Stimulated activated CD4-positive, alpha-beta T cell treated with anti-CD3 and anti-CD28 coated beads, Interleukin-1b, Interleukin-23, amount 100 ng/mL, for 48 hours (primary cell): ENCODE measurements at places on chromosomes 5 and 9.

DNA sequence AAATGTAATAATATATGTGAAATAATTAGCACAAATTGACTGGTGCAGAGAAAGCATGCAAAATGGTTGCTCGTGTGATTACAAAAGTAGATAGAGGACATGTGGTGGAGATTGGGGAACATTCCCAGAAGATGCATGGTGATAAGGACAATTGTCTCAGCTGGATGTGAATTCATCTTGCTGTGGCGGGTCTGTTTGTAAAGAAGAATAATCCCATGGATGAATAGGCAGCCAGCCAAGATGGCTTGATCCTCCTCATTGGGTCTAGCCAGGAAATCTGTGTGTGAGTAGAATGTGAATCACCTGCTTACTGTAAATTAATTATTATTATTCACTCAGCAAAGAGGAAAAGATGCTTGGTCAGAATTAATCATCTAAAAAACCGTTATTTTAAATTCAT is 12.6 kb upstream of the DPYSL3 start:
- no peak for DNase-seq

GRCh38 chr9:90799271-90799852 is 2.3 kb upstream of the SYK start:
- no peak for DNase-seq

DNA sequence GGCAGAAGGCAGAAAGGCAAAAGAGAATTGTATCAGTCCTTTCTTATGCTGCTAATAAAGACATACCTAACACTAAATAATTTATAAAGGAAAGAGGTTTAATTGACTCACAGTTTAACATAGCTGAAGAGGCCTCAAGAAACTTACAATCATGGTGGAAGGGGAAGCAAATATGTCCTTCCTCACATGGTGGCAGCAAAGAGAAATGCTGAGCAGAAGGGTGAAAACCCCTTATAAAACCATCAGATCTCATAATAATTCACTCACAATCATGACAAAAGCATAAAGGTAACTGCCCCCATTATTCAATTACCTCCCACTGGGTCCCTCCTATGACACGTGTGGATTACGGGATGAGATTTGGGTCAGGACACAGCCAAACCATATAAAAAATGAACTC is 312.5 kb upstream of the PTGER4 start:
- DNase-seq = no peak

- no peak for DNase-seq
These were observed 40.3 kb downstream of the CSF1R start for GRCh38 chr5:150046031-150046430.

- DNase-seq = no peak
These were observed 250.4 kb downstream of the LRRC70 start for GRCh38 chr5:62828742-62829603.

DNA sequence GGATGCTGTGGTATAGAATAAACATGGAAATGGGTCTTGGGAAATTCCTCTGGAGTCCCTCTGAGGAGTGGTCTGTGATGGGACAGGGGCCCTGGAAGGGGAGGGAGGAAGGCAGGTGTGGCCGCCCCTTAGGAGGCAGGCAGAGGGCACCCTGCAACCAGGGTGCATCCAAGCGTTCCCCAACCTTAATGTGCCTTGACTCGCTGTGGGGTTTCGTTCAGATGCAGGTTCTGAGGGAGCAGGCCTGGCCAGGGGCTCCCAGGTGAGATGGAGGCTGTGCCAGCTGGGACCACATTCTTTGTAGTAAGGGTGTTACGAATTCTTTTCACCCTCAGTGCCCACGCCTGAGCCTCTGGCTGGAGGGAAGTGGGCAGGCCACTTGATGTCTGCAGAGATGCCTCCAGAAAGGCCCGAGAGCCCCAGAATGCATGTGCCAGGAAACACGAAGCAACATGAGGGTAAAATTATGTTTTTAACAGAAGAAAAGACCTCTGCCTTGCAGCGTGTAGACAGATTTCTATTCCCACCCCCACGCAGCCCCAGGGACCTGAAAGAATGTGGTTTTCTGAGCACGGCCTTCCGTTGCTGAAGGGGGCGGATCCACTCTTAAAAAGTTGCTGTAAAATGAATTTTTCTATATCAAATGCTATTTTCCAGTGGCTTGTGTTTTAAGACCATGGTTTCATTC is 150.4 kb upstream of the IER5L start:
- DNase-seq = no peak

- no peak for DNase-seq
These were observed 42.7 kb upstream of the CEP72 start for GRCh38 chr5:569358-569867.

DNA sequence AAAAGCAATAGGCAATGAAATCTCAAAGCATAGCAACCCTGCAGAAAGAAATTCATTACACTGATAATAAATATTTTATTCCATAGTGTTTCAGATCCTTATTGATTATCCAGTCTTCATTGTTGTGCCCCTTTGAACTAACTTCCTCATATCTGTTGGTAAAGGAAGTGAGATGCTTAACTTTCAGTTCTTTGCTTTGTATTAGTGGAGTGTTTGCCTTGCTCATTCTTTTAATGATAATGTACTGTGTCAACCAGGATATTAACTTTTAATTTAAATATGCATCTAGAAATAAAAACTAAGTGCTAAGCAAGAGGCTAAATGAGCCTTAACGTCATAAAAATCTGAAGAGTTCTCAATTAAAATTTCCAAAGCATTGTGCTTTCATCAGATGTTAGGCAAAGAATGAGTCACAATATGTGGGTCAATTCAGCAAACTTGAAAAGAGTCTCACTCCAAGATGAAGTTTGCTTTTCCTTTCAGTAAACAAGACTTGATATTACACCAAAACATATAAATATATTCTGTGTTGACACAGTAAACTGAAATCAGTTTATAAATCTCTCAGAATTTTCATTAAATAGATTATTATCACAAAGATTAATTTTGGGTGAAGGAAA is 105.9 kb downstream of the GIN1 start:
- no peak for DNase-seq

DNA sequence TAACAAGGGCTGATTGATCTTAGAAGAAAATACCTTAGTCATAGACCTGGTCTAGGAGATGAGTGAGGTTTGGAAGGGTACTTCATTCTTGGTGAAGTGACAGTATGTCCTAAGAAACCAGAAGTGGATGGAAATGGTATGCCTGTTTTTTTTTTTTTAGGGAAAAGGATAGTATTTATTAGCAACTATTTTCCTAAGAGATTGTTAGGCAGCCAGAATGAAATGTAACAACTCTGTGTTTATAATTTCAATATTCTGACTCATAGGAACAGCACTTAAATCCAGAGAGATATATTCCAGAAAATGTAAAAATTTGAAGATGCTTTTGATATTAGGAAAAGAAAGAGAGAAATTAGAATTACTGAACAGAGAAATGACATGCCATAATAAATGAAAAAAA is 21.2 kb upstream of the ARL14EPL start:
- DNase-seq = no peak

DNA sequence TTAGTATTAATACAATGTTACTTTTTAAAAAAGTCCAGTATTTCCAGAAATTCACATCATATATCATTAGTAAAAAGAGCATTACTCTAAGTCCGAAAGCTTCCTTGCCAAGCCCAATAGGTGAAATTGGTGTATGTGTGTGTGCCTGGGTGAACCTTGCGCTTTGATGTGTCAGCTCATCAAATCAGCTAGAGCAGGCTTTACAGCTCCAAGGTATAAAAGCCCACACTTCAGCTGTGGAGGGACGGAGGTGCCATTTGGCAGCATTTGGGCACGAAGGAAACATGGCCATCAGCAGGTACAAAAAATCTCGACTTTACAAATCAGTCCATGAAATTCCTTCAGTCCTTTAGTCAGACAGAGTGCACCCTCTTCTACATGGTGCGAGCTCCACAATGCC is 76.5 kb upstream of the IL7R start:
- peak; percentile 55 for DNase-seq

GRCh38 chr9:126852086-126852688 is 8.3 kb upstream of the ZBTB34 start:
- no peak for DNase-seq

GRCh38 chr9:129473523-129474244 is 147.2 kb downstream of the C9orf50 start:
- no peak for DNase-seq

- DNase-seq = no peak
These were observed 45.2 kb downstream of the ADRA1B start for GRCh38 chr5:159961176-159962160.

DNA sequence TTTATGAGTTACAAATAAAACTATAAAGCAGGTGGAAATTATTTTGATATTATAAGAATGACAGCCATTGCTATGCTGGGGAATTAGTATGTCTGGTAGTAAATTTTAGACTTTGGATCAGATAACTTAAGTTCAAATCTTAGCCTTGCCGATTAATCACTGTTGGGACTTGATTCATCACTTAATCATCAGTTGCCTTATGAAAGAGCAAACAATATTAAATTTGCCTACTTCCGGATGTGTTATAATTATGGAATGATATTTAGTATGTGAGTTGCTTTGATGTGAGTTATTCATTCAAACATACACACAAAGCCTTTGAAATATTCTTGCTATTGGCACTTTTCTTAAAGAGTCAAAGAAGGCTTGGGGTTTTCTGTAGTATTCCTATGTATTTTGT is 717.7 kb downstream of the BRINP1 start:
- DNase-seq = no peak

- peak; percentile 83 for DNase-seq
These were observed 4.2 kb upstream of the ENTPD8 start for GRCh38 chr9:137445275-137445807.

- DNase-seq = no peak
These were observed 38.9 kb downstream of the SLC9A3 start for GRCh38 chr5:485113-485945.
